ENCODE measurements at places on chromosomes 6 and 20. TPM values are rescaled to one million over a fixed set of nuclear protein-coding genes. Genes with fewer than 3 reads are reported as not detected.

- DNase-seq: no peak
Measured at GRCh38 chr6:20541382-20541781, 7.1 kb downstream of the CDKAL1 start.

GRCh38 chr6:5851261-5851757 lies 155.4 kb downstream of the NRN1 start:
- DNase-seq: no peak

DNA sequence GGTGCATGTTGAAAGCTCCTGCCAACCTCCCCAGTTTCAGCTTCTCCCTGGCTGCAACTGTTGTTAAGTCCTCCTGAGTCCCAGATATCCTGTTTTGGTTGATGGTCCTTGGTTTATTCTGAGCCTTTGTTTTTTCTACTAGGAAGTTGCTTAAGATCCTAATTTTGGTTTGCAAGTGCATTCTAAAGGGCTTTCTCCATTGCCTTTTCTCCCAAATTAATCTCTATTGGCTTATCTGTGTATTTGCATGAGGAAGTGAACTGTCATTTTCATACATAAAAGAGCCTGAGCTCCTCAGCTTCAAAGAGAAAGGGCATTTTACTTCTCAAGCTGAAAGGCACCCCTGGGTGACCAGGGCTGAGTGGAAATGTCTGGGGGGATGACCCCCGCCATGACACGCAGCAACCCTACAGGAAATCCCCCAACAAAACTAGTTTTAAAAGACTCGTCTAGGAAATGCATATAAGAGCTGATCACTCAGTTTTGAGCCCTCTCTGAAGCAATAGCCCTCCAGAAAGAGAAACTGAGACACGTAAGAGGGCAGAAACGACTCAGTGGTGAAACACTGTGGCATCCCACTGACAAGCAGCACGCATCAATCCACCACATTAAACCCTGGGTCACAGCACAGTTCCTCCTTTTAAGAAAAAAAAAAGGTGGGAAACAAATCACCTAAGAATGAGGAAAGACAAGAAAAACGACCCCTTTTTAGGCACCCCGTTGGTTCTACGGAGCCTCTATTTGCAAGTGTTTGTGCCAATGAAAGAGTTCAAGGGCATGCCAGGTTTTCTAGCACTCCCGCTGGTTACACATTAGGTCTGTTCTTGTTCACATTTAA lies 140.9 kb downstream of the THBS2 start:
- DNase-seq: no peak

DNA sequence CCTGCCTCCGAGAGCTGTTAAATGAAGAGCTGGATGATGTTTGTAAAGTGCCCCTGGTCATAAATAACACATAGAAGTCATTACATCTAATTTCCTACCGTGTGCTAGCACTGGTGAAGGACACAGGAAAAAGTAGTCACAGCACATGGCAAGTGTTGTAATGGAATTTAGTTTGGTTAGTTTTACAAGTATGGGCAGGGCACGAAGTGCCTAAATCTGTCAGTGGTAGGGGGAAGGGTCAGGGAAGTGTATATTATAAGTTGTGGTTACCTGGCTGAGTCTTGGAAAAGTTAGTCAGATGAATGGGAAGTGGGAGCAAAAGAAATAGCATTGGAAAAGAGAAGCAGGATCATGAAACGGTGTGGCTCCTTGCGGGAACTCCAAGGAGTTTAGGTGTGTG lies 1.6 kb downstream of the RIPPLY2 start:
- no peak for DNase-seq

The HAO1 gene
- not detected for total RNA-seq

The SALL4 gene
- total RNA-seq: not detected

The C20orf173 gene
- total RNA-seq: not detected

The PTK6 gene
- total RNA-seq: 0.45 TPM
